ENCODE measurements at places on chromosomes 3 and 15.

DNA sequence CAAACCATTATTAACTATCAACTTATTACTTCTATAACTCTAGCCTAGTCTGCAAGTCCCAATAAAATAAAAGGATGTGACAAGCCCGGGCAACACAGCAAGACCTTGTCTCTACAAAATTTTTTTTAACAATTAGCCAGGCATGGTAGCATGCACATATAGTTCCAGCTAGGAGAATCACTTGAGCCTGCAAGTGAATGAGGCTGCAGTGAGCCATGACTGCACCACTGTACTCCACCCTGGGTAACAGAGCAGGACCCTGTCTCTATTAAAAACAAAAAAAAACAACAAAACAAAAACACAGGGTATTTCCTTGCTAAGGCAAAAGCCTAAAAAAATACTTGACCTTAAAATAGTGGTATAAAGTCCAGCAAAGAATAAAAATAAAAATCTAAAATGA lies 31.4 kb downstream of the ANKRD28 start:
- DNase-seq = no peak

DNA sequence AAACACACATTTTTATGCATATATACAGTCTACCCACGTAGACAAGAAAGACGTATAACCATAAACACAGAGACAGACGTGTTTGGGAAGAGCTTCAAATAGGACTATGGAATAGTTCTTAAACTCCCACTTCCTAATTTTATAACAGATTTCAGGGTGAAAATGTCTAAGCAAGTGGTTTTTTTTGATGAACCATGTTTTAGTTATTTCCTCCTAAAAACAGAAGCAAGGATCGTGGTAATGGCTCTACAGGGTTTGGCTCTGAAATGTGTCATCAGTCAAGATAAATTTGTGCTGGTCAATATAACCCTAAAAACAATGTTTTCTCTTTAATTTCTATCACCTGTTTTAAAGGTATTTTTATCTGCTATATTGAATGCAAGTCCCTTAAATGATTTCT lies 58.2 kb downstream of the FMN1 start:
- DNase-seq = no peak

DNA sequence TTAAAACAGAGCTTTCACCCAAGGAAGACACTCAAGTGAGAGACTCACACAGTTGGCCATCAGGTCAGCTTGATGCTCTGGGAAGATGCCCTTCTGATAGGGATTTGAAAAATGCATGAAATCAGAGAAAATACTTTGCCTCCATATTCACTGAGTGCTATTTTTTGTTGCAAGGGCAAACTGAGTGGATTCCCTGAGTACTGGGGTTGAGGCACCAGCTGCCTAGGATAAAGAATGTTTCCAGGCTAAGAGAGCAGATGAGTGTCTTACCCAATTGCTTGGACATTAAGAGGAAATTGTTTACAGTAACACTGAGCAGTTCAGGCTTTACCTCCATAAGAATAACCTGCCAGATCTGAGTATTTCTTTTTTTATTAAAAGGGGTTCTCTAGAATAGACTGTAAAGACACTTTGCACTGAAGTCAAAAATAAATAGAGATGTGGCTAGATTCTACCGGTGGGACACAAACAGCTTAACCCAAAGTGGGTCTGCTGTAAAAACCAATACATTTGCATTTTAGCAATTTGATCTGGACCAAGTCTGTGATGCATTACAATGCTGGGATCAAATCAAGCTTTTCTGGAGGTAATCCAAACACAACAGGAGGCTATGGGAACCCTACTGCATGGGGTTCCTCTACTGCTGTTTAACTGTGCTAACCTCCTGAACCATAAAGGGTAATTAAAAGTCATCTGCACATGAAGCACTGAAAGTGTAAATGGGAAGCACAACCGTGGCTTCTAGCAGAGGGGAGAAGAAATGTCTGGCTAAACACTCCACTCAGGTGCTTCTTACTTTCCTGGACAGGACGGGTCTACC lies 238.8 kb upstream of the WNT5A start:
- no peak for DNase-seq

DNA sequence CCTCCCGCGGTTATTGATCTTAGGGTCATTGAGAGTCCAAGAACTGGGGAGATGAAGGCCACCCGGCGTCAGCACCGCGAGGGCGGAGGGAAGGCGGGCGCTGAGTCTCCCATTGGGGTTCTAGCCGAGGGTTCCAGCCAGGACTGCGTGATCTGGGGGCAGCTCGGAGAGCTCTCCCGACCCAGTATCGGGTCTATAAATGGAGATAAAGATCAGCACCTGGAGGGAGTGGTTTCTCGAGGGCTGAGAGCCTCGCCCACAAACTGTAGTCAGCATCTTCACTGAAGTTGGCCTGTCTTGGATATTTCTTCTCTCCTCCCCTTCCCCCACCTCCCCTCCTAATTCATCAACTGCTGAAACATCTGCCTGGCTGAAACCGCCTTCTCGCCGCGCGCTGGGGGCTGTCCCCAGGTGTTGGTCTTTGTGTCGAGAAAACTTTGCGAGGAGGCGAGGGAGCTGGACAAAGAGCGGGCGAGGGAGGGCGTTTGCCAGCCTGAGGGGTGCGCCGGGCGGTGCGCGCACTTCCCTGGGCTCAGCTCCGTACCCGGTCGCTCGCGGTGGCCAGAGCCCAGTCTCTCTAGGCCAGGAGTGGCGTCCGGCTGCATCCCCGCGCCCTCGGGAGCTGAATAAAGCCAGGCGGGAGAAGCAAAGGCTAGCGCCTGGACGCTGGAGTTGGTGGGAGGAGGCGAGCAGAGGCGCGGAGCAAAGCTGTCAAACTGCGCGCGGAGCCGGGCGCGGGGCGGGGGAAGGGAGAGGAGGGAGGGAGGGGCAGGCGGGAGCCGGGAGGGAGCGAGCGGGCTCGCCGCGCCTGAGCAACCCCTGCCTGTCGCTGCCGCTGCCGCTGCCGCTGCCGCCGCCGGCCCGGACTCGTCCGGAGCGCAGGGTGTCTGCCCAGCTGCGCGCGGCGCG lies at the start of gene ST8SIA2:
TSS of gene ST8SIA2 (plus strand) at position 811 of the 909 bp plus-strand sequence. CDS start 184 bp downstream, outside the sequence.
- no peak for DNase-seq

DNA sequence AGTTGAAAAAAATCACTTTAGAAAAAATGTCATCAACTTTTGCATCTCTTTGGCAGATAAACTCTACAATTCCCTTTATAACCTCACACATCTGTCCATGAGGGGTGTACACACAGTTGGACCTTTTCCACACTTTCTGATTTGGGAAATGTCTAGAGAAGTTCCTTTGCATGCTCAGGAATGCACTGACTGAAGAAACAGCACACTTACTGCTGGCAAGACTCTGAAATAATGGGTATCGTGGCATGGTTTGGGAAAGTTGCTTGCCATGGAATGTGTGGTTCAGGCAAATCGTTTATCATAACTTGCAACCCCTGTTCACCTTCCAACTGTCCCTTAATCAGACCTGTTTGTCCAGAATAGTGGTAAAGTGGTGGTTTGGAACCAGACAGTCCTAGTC lies 135.3 kb upstream of the TGFBR2 start:
- DNase-seq = no peak

DNA sequence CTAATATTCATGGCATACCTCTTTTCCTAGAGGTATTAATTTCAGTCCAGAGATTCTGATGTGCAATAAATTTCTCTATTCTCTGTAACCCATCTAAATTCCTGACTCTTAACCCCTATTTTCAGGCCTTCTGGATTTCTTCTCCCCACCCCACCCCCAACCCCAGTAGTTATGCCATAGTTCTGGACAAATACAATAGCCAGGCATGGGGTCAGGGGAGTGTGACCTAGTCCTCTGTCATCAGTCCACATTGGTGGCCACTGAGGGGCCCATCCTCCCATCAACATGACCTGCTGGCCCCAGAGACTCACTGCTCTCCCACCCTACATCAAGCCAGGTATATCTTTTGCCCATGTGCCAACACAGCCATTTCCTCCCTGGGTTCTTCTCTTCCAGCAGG lies 3.8 kb upstream of the LIPC start:
- DNase-seq = no peak

- no peak for DNase-seq
Measured at GRCh38 chr3:47704237-47704612, 77.5 kb downstream of the SMARCC1 start.

DNA sequence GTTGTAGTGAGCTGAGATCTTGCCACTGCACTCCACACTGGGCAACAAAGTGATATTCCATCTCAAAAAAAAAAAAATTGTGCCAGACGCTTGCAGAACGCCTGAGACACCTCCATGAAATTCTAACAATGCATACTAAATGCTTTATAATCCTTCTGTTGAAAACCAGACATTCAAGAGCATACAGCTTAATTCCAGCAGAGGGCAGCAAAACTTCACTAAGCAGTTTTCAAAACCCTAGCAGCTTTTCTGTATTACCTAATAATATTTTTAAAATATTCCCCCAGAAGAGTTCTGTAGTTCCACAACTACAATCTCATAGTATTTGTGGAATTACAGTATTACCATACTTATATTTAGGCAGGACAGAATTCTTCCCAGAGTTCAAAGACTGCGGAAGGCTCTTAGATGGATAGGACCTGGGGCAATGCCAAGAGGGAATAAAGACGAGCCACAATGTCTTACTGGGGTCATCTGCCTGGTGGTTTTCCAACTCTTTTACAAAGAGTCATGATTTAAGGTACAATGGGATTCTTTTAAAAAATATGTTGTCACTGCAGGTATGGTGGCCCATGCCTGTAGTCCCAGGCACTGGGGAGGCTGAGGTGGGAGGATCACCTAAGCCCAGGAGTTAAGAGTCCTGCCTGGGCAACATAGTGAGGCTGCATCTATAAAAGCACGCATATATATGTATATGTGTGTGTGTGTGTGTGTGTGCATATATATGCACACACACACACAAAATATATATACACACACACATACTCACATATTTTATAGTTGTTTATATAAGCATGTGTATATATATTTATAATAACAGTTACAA lies 19.6 kb upstream of the TASOR start:
- no peak for DNase-seq

DNA sequence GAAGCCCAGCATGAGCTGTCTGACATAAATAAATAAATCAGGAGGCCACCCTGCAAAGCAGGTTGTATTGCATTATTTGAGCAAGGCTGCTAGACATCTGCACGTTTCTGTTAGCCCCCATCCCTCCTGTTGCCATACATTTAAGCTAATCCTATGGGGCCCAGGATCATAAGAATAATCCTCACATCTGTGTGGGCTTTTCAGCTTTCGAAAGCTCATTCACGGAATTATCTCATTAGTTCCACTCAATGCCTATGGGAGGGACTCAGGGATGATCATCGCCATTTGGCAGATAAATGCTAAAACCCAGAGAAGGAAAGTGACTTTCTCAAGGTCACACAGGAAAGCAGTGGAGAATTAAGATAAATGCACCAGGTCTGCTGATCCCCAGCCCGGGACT lies 123.4 kb downstream of the TLE3 start:
- DNase-seq = no peak

DNA sequence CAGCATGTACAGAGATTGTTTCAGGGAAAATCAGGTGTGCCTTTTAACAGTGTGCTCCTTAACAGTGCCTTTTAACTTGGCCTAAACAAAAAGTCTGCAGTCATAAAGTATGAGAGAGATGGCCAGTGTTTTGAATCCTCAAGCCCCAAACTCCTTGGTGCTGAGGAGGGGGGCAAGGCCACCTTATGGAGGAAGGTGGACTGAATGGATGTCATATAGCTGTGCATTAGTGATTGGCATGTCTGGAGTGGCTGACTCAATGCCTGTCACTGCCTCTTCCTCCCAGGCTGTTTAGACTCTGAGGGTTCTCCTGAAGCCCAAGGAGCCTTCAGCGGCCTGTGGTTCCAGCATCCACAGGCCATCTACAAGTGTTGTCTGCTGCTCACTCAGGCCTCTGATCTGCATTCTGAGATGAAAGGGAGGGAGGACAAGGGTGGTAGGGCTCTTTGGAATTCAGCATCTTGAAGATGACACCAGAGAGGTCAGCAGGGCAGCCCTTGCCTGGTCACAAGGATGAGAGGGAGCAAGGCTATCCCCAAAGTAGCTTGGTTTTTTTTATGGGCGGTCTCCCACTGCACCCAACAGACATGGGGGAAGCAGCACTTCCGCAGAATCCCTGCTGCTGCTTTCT lies 1.5 kb downstream of the FOXL2NB start:
- DNase-seq = no peak

DNA sequence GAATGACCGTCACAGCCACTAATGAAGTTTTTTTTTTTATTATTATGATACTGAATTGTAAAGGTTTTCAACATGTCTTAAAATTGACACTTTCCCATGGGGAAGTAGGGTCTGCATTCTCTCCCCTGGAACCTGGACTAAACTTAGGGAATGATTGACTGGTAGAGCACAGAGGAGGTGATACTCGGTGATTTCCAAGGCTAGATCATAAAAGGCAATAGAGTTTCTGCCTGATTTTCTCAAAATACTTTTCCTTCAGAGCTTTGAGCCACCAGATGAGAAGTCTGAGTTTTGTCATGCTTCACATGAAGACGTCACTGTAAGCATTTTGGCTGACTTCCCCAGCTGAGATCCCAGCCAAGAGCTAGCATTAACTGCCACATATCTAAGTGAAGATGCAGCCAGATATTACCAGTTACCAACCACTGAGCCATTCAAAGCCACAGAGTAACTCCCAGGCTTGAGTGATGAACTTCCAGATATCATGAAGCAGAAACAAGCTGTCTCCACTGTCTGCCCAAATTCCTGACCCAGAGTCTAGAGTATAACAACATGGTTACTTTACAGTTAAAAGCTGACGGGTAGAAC lies 105.8 kb downstream of the LSAMP start:
- no peak for DNase-seq

GRCh38 chr3:109242187-109242523 lies 74.2 kb downstream of the DPPA2 start:
- no peak for DNase-seq

GRCh38 chr3:56860939-56861338 lies 59.2 kb upstream of the ARHGEF3 start:
- no peak for DNase-seq

DNA sequence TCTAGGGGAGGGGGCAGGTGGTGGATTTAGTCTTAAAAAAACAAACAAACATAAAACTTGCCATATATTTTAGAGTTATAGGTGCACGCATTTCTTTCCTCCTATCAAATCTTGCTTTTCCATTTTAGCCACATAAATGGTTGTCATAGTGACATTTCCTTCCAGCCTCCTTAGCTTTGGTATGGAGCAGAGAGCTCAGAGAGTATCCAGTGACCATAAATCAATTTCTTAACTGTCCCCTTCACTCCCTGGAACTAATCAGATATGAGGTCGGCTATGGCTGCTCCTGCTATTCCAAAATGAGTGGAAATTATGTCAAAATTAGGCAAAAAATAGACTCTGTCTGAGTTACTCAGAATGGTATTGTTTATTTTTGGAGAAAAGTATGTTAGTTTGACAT lies 164.5 kb downstream of the EBLN2 start:
- no peak for DNase-seq

DNA sequence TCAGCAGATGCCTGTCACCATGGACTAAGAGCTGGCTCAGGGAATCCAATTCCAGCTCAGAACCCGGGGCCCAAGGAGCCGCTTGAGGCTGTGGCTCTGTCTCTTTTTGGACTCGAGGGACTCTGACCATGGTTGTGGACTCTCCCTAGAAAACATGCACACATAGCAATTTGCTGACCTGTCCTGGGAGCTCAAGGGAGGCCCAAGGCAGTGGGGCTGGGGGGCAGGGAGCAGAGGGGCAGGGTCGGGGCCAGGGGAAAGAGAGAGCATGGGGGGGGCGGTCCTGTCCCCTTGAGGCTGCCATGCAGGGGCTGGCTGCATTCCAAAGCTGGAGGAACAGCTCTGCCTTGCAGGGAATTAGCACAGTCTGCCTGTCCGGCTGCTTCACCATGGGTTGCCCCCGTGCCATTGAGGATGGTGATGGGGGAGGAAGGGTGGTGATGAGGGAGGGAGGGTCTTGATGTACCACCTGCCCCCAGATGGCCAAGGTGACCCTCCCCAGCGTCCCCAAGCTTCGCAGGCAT lies 190.1 kb downstream of the GOLGA6L6 start:
- no peak for DNase-seq
